ENCODE measurements at places on chromosomes 2 and 18. TPM values are rescaled to one million over a fixed set of nuclear protein-coding genes. Genes with fewer than 3 reads are reported as not detected.

The SH3RF3 gene
- 1.1 TPM for total RNA-seq

The AKAIN1 gene
- total RNA-seq, result not detected

The CYP27A1 gene
- total RNA-seq, result 0.56 TPM

The BMP10 gene
- total RNA-seq, result not detected

The SPATA3 gene
- not detected for total RNA-seq

The LPIN1 gene
- total RNA-seq, result 23.1 TPM

The RGPD6 gene
- 6.2 TPM for total RNA-seq

The TMEM169 gene
- 3.2 TPM for total RNA-seq

The NEU2 gene
- total RNA-seq, result not detected

The GRB14 gene
- 0.98 TPM for total RNA-seq

The MTERF4 gene
- 20.3 TPM for total RNA-seq

The SEPTIN10 gene
- total RNA-seq, result 35.5 TPM

The ABCG5 gene
- total RNA-seq, result not detected

The KCNE4 gene
- total RNA-seq, result 0.35 TPM

The TRPM8 gene
- not detected for total RNA-seq

The ZRANB3 gene
- 9.4 TPM for total RNA-seq
